ENCODE measurements at places on chromosomes 16 and 17.
A peak's percentile ranks its signal among the peaks of the same experiment; 100 is the strongest.

GRCh38 chr17:29158096-29158487, 22.1 kb downstream of the MYO18A start:
- no peak for DNase-seq

DNA sequence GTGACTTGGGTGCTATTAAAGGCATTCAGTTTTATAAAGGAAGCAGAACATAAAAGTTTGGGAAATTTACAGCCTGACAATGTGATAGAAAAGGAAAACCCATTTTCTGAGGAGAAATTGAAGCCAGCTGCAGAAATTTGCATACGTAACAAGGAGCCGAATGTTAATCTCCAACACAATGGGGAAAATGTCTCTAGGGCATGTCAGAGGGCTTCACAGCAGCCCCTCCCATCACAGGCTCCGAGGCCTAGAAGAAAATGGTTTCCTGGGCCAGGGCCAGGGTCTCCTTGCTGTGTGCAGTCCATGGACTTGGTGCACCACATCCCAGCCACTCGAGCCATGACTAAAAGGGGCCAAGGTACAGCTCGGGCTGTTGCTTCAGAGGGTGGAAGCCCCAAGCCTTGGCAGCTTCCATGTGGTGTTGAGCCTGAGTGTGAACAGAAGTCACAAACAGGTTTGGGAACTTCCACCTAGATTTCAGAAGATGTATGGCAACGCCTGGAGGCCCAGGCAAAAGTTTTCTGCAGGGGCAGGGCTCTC, 23.9 kb upstream of the TOM1L1 start:
- no peak for DNase-seq

DNA sequence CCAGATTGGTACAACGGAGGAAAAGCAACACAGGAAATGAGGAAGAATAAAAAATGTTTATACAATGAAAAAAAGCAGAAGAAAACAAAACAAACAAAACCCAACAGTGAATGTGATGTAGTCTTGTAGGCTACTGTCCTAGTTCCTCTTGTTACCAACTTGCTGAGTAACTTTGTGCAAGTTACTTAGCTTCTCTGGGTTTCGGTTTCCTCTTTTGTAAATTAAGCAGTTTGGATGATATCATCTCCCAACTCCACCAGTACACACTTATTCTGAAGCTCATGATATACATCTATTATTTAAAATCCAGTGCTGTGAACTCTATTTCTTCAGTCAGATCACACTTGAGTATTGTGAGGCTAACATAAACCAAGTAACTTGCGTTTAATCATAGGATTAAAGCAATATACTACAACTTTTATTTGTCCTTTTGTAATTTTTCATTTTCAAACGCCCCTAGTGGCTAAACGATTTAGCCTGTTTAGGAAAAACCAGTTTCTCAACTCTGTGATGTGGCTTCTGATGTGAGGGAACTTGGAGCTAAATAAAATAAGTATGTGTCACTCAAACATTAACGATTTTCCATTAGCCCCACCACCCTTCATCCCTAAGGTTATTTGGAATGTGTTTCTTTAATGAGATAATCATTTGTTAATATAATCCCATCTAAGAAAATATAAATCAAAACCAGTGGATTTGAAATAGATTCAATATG, 1.4 kb upstream of the UNK start:
- DNase-seq: no peak

GRCh38 chr16:15739950-15740349, 89.9 kb downstream of the NDE1 start:
- DNase-seq: no peak

GRCh38 chr17:61474235-61474927, 22.2 kb downstream of the TBX4 start:
- DNase-seq: no peak

DNA sequence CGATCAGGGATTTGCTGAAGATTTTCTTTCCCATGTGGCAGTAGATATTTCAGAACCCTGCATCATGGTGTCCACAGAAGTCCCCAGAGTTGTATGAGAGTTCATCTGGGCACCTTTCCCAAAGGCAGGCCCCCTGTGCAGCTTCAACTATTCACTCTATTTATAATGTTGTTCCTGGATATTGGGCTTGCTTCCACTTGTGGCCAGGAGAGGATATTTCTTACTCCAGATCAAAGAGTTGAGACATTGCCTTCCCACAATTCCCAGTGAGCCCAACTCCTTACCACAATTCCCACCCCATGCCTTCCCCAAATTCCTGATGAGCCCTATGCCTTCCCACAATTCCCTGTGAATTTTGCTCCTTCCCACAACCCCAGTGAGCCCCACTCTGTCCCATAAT, 206.9 kb downstream of the WWOX start:
- no peak for DNase-seq

- no peak for DNase-seq
Measured at GRCh38 chr17:63430223-63430622, 15.9 kb downstream of the CYB561 start.

DNA sequence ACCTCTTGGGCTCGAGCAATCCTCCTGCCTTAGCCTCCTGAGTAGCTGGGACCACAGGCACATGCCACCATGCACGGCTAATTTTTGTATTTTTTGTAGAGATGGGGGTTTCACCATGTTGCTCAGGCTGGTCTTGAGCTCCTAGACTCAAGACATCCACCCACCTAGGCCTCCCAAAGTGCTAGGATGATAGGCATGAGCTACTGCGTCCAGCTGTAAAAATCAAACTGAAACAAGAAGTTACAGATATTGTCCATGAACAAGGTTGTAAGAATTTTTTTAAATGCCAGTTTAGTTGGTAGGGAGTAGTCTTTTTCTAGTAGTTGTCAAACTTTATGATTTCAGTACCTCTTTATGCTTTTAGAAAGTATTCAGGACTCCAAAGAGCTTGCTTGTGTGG, 424.4 kb upstream of the PMFBP1 start:
- DNase-seq: no peak

DNA sequence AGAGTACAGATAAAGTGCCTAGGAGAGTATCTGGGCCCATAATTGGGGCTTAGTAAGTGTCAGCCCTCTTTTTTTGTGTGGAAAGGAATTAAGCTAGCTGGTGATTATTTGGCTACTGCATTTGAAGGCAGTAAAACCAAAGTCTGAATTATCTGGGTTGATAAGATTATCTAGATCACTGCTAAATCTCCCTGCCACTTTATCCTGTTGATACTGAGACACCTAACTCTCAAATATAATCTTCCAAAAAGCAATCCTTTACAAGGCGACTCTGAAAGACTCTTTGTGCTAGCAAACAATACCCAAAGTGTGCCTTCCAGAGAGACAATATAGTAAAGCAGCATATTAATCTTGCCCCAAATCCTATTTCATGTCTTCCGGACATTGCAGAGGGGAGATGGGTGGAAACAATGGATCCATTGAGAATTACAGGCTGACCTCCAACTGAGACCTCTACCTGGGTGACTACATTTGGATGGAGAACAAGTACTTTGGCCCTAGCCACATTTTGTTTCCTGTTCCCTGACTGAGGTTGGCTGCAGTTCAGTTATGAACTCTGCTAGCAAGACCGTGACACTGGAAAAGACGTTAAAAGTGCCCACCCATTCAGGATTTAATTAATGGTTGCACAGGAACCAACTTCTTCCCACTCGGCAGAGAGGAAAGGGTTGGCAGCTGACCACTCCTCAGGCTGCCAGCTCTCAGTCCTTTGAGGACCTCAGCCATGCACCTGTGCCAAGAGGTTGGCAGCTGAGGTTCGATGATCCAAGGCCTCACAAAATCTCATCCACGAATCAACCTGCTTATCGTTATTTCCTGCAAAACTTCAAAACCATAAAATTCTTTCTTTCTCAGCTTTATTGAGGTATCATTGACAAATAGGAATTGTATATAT, 72.6 kb downstream of the SYCE1L start:
- no peak for DNase-seq

DNA sequence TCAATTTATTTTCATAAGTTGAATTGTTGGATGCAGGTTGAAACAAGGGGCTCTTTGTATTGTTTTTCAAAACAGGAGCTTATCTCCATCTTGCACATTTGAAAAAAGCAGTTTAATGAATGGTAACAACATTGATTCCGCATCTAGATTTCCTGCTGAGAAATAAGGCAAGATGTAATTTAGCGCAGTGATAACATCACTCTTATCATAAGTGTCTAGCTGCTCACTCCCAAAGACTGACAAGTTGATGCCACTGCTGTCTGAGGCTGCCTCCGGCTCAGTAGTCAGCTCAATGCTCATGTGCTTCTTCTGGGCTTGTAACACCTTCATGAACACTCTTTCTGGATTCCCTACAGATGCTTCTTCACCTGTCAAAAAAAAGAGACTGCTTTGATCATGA, 92.4 kb downstream of the KPNA2 start:
- no peak for DNase-seq

GRCh38 chr17:17525956-17526355, 29.8 kb upstream of the RASD1 start:
- DNase-seq: no peak

DNA sequence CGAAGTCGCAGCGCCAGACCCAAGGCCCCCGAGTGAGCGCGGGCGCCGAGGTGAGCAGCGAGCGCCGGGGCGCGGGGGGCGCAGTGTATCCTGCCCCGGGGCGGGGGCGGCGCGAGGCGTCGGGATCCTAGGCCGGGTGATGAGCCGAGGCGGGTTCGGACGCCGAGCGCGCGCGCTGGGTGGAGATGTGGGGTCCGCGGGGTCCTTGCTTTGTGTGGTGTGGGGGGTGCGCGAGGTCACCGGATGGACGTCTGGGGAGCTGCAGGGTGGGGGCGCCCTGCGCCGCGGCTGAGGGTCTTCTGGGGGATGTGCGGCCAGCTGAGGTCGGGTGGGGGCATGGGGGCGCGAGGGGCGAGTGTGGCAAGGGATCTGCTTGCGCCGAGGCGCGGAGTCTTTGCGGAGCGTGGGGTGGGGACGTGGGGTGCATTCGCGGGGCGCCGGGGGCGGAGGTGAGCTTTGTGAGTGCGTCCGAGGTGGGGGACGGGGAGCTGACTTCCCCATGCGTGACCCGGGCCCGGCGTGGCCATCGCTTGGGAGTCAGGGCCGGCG, 560 bp downstream of the RAI1 start:
- no peak for DNase-seq

DNA sequence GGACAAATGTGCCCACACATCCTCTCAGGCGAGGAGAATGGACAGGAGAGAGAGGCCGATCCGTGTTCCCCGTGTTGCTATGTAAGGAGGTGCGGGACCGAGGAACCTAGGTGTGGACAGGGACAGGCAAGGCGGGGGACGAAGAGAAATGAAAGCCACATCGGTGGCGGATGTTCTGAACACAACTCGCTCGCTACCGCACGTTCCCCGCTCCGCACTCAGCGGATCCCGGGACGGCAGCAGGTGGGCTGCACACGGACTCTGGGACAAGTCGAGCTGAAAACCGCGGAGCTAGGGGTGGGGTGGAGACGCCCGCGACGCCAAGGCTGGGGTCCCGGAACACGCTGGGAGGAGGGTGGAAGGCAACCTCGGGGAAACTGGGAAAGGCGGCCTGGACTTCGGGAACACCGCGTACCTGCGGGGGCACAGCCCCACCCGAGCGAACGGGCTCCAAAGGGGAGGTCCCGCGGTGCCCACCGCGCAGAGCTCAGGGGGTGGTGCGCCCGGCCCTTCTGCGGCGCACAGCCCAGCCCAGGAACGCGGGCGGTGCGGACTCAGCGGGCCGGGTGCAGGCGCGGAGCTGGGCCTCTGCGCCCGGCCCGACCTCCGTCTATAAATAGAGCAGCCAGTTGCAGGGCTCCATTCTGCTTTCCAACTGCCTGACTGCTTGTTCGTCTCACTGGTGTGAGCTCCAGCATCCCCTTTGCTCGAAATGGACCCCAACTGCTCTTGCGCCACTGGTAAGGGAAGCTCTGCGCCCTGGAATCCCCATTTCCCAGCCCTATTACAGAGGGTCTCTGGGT, at the start of gene MT1E:
MT1E (plus strand) TSS at position 642 of the 803 bp plus-strand sequence; CDS start at position 713, 71 bp downstream.
- DNase-seq: peak; percentile 52

DNA sequence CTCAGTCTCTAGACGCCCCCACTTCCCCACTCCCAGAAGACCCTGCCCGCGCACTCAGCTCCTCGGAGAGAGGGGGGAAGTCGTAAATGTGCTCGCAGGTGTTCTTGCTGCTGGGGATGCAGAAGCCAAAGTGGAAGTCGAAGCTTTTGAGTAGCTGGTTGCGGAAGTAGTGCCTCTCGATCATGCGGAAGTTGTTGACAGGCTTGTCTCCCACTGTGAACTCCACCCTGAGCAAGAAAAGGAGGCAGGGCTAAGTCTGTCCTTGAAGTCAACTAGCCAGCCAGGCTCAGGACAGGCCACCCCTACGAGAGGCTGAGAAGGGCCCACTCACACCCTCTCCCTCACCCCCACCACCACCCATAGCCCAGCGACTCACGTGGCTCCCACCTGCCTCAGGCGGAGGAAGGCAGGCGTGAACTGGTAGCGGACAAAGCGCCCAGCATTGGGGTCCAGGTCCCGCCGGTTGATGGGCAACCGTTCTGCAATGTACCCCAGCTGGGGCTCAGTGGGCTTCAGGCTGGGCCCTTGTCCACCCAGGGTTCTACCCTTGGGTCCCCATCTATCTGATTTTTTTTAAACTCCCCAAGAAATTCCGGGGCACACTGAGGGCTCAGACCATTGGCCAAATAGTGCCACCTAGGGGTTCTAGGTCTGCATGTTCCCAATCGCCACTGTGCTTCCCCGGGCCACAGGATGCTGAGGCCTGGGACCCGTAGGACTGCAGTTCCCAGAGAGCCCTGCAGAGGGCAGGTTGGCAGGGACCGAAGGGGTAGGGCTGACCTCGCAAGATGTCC, 4.6 kb downstream of the UNC119 start:
- DNase-seq: peak; percentile 39

GRCh38 chr17:10052106-10052813, 146.1 kb downstream of the GAS7 start:
- no peak for DNase-seq

GRCh38 chr16:8764525-8765250, 32.8 kb downstream of the TMEM186 start:
- no peak for DNase-seq

DNA sequence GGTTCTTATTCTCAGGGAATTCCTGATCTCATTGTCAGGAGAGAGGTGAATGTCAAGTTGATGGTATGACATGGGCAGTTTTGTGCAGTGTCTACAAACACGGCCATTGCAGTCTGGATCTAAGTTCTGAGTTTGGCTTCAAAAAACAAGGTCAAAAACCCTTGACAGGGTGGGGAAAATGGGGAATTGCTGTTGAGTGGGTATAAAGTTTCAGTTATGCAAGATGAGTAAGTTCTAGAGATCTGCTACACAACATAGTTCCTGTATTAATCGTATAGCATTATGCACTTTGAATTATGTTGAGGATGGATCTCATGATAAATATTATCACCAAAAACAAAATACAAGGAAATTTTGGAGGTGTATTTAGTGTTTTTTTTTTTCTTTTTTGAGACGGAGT, 36.6 kb upstream of the CARMIL2 start:
- no peak for DNase-seq

DNA sequence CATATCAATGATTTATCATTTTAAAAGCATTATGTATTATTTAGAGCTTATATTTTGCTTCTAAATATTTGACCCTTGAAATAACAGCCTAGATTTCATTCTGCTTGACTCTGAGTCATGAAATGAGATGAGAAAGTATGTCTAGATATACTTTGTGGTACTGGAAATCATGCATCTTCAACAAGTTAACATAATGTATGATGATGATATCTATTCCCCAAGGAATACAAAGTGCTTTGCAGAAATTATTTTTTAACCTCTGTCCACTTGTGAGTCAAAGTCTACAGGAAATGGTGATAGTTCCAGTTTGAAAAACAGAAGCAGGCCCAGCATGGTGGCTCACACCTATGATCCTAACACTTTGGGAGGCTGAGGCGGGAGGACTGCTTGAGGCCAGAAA, 36.1 kb downstream of the GOSR1 start:
- DNase-seq: no peak

GRCh38 chr16:78763821-78764440, 664.5 kb downstream of the WWOX start:
- no peak for DNase-seq
